ENCODE measurements at places on chromosomes 2 and 18.

GRCh38 chr2:46067501-46068305, 229.5 kb upstream of the EPAS1 start:
- peak; percentile 99 for DNase-seq

DNA sequence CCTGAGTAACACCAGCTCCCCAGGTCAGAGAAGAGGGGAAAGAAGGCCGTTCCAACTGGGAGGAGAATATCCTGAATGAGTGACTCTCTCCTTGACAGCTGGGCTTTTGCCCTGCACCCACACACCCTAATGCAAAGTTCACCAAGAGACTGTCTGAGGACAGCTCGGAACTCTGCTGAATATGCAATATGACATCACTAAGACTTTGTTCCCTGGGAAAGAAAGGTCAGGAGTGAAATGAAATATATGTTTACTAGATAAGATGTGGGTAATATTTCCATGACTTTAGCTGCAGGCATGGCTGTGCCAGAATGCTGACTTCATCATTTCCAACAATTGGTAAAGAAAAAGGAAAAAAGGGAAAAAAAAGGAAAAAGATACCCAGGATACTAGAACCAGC, 488.2 kb upstream of the RAB6C start:
- DNase-seq, result no peak

GRCh38 chr18:8726281-8726680, 20.9 kb downstream of the MTCL1 start:
- no peak for DNase-seq

- no peak for DNase-seq
These were observed 64.9 kb downstream of the KLHL29 start for GRCh38 chr2:23449831-23450331.

GRCh38 chr18:12307701-12308385, at the start of gene TUBB6:
Gene TUBB6, plus strand, starts transcription at chr18:12308241. Its CDS starts 52 bp downstream, at chr18:12308293.
- peak; percentile 87 for DNase-seq

DNA sequence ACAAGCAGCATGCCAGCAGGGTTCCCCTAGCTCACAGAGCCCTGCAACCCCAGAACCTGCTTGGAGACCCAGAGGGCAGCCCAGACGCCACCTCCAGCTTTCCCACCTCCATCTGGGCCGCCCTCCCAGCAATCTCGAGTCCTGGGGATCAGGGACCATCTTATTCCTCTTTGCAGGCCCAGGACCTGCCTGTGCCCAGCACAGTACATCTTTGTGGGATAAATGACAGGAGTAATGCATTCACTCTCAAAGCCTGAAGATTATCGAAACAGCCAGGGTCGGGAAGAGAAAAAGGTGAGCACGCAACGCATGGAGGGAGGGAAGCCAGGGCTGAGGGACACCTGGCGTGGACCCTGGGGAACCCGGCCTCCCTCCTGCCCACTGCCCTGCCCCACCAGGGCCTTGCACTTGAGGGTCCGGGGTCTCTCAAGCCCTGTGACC, 144.1 kb downstream of the NDUFA10 start:
- no peak for DNase-seq

- DNase-seq, result no peak
These were observed 909.7 kb downstream of the EPHA4 start for GRCh38 chr2:220662431-220662830.

- no peak for DNase-seq
These were observed 104.3 kb downstream of the CSRNP3 start for GRCh38 chr2:165573534-165574461.

GRCh38 chr2:225431105-225431863, 31.8 kb downstream of the NYAP2 start:
- peak; percentile 1 for DNase-seq

DNA sequence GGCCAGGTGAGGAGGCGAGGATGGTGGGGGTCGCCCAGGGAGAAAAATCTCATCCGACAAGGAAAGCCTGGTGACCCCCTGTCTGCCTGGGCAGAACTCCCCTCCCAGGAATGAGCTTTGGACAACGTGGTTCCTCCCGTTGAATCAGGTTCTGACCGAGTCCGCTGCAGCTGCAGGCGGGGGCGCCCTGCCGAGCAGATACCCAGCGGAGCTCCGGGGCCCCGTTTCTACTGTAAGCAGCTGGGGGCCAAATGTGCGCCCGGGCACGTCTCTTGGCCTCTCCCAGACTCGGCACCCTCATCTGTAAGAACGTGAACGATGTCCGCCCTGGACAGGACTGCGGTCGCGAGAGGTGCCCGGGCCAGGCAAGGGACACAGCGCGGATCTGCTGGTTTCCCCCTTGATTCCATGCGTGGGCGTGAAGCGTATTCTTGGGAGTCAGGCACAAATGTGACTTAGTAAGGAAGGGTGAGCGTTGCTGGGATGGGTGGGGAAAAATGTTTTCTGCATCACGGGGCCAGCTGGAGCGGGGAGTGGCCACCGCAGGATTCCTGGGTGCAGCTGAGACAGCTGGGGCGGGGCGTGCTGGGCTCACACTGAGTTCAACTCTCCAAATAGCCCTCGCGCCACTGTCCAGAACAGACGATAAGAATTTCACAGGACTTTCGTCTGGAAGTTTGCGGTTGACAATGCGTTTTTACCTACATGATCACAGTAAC, 20.2 kb upstream of the TUBB6 start:
- DNase-seq, result peak; percentile 84

DNA sequence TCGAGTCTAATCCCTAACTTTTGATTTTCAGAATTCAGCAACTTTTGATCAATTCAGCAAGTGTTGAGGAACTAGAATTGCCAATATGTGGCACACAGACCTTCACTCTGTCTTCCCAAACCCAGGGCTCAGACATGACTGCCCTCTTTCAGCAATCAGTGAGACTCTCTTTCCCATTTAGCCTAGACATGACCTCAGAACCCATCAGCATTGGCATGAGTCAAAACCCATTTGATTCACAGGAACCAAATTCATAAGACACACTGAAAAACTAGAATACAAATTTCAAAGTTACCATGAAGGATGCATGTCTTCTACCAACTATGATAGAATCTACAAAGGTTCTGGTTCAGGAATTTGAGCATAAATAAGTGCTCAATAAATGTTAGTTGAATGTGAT, 113.6 kb upstream of the MAP3K20 start:
- no peak for DNase-seq

GRCh38 chr18:33446604-33447003, 6.1 kb upstream of the CCDC178 start:
- DNase-seq, result no peak
